ENCODE measurements at places on chromosomes 7 and 10.

- DNase-seq, result no peak
Observed at GRCh38 chr10:80684259-80684658, 146.6 kb downstream of the SH2D4B start.

DNA sequence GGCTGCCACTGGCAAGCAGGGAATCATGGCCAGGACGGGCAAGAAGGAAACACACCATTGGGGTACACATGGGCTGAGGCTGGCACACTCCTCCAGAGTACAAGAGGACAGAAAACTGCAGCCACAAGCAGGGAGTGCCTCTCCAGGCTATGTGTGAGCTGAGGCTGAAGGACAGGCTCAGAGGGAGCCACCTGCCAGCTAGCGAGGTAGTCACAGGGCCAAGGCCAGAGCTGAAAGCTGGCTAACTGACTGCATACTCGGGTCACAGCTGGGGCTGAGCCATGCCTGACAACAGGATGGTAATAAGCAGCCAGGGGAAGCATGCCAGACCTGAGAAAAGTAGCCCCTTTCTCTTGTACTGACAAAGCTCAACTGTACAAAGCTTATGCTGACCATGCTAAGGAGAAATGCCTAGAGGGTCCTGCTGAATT, 52.0 kb downstream of the KIF5B start:
- no peak for DNase-seq

DNA sequence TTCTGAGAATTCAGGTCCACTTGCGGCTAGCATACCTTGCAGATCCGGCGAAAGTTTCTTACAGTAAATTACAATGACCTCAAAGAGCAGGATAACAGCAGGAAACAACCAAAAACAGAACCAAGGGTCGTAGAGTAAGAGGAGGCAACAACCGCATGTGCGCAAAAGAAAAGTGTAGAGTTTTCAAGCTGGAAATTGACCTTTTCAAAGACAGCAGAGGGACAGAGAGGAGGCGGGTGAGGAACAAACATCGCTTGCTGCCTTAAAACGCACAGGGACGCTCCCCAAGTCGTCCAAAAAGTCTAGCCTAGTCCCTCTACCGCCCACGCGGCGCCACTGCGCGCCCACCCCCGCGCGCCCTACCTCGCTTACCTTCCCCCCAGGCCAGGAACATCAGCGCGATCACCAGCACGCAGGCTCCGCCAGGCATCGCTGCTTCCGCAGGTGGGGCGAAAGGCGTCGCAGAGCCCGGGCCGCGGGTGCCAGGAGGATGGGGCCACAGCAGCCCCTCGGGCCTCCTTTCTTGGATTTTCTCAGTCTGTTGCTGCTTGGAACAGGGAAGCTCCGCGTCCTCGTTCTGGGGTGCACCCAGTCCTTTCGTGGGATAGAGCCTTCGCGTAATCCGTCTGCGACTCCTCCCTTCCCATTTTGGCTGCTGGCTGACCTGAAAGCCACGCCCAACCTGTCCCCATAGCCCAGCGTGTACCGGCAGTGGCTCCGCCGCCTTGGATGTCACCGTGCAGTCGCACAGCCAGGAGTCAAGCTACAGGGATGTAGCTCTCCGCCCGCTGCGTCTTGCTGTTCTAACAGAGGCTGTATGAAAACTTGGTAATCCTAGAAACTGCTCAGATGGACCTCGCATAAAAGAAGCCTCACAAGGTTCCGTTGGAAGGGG, at the start of gene VWDE:
TSS of gene VWDE (minus strand) at position 579 of the 895 bp plus-strand sequence. CDS start at position 430, 149 bp downstream.
- DNase-seq, result no peak

DNA sequence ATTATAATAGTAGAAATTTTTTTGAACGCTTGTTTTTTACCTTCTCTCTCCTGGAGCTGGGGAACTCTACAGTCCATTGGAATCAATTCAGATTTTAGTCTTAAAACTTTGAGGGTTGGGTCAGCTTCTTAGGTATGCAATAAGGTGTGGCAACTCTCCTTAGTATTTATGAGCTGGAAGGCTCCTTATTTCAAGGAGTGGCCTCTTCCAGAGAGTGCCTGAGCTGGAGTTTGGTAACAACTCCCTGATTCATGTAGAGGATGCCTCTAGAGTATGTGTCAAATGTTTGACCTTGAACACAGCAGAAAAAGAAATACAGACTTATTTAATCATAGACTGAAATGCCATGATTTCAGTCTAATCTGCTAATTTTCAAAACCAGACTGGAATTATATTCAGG, 11.1 kb downstream of the CDK14 start:
- no peak for DNase-seq

All from DMS 273 treated with DMSO at 0.1 percent for 48 hours (cell line).